NCI-H1436 treated with DMSO at 0.1 percent for 48 hours (cell line): ENCODE measurements at places on chromosomes 2 and 18.

- DNase-seq = no peak
These were observed 125.7 kb downstream of the SEPTIN10 start for GRCh38 chr2:109487871-109488655.

DNA sequence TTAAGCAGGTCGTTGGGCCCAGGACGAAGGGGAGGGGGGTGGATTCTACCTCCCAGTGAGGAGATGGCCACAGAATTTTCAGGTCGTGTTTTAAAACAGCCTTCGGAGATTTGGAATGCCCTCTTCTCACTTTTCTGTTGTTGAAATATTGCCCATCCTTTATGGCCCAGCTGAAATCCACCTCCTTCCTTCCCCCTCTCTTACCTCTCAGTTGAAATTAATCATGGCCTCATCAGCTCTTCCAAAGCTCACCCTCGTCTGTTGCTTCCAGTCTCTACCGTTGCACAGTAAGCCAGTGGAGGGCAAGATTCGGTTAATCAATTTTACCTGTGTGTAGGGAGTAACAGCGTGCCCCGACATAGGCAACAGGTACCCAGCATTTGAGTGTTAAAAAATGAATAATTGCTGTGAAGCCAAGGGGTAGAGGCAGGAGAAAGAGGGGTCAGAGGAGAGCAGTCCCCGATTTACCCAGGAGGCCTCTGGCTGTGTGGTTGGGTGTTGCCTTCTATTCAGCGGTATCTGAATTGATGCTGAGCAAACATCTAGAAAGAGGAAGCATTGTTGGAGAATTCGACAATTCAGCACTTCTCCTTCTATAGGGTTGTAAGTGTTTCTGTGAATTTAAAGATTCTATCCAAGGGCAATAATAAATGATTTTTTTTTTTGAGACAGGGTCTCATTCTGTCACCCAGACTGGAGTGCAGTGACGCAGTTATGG, 8.6 kb upstream of the PDIA6 start:
- DNase-seq = no peak

- DNase-seq = no peak
These were observed 103.2 kb downstream of the CTIF start for GRCh38 chr18:48641981-48642380.

DNA sequence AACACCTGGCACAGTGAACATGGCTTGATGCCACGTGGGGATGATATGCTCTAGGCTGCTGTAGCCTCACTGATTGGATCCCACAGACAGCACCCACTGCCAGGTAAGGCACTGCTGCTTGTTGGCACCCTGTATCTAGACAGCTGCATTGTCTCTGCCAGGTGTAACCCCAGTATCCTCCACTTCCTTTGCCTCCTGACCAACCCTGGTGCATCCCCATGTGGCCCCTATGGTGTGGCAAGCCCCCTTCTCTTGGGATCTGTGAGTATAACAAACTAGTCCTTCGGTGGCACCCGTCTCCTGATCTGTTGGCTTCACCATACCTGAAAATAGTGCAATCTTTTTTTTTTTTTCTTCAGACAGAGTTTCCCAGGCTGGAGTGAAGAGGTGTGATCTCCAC, 11.1 kb downstream of the TEX51 start:
- DNase-seq = no peak

DNA sequence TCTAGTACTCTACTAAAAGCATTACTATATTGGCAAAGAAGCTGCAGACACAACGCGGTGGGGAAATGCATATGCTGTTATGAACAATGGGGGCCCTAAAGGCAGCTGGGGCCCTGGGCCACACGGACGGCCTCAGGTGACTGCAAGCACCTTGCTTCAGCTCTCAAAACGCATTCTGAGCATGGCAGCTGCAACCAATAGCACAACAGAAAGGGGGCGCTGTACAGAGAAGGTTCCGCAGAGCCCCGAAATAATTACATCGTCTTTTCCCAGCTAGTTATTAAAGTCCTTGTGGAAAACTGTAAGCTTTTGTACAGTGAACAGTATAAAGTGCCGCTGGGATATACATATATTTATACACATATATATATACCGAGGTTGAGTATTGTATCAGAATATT, 45.3 kb upstream of the PXDN start:
- no peak for DNase-seq

DNA sequence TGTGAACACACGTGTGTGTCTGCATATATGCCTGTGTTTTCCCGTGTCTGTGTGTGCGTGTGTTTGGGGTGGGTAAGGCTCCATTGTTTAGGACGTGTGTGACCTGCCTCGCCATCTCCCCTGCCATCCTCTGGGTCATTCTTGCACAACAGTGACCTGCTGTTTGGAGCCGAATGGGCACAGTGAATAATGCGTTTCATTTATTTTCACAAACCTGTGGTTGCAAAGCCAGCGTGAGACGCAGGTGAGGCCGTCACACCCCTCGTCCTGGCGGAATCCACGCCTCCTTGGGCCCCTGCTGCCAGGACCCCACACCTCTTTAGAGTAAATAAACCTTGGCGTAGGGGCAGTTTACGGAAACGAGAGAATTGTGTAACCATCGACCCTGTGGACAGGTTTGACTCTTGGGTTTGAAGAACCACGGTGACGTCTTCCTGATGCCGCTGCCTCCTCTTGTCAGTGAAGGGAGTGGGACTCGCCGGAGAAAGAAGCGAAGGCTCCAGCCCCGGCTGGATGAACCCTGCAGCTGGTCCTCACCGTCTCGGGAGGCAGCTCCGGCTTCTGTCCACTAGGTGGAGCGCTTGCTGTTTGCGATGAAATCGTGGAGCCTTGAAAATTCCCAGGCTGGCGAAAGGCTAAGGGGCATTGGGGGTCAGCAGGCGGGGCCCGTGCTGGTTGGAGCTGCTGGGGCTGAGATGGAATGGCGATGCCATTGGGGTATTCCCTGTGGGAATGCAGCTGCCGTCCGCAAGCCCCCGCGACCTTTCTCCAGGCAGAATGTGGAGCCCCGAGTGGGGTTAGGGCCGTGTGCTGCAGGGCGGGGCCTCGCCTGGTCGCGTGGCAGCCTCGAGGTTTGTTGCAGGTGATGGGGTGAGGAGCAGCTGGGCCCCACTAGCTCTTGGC, 81.1 kb downstream of the RTP5 start:
- DNase-seq = no peak

DNA sequence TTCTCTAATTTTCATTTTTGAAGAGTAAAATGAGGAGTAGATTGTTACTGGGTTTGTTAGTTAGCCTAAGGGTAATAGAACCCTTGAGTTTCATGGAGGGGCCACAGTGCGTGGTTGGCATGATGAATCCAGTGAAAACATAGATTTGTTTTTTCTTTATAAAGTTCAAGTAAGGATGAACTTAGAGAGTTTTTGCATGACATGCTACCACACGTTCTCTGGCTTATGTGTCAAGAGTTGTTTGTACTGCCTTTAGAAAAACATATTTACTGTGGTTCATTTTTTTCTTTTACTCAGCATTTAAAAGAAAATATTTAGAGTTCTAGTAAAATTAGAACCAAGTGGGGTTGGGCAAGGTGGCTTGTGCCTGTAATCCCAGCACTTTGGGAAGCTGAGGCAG, 21.8 kb downstream of the RBM44 start:
- DNase-seq = no peak

- no peak for DNase-seq
These were observed 23.5 kb upstream of the GNAL start for GRCh38 chr18:11665587-11665986.

DNA sequence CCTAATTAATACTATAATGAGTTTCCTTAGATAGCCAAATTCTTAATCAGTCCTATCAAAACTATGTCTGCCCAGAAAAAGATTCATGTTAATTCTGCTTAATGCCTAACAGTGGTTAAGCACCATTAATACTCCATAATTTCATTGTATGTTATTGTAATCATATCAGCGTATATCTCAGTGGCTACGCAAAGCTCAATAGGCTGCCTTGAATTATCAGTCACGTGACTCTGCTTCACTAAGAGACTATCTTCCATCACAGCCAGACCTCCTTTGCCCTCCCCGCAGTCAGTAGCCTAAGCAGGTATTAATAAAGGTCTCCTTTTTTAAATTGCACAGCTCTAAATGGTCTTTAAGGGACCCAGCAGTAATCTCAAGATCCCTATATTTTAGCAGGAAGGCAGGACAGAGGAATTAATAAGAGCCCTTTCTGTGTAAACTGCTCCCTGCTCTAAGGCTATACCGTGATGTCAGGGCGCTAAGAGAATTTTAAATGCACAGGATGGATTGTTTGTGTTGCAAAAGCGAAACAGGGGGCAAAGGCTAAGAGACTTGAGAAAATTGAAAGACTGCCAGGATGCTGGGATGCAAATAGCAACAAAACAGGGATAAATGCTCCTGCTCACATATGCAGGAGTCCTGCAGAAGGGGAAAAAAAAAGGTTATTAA, 215.6 kb upstream of the POU3F3 start:
- DNase-seq = no peak

GRCh38 chr2:234607691-234608090, 110.8 kb upstream of the ARL4C start:
- no peak for DNase-seq

DNA sequence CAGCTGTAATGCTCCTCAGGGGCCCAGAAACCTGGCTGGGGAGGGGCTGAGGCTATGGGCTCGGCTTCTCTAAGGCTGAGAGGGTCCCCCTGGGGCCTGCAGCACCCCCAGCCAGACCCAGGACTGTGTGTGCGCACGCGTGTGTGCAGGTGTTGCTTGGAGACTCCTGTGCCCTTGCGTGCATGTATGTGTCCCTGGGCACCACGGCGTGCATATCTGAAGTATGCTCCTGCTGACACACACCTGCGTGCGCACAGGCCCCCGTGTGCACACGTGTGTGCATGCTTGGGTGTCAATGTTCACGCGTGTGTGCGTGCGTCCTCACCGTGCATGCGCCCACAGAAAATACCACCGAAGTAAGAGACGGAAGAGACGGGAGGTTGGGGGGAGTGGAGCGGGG, 14.9 kb upstream of the ECEL1 start:
- no peak for DNase-seq

DNA sequence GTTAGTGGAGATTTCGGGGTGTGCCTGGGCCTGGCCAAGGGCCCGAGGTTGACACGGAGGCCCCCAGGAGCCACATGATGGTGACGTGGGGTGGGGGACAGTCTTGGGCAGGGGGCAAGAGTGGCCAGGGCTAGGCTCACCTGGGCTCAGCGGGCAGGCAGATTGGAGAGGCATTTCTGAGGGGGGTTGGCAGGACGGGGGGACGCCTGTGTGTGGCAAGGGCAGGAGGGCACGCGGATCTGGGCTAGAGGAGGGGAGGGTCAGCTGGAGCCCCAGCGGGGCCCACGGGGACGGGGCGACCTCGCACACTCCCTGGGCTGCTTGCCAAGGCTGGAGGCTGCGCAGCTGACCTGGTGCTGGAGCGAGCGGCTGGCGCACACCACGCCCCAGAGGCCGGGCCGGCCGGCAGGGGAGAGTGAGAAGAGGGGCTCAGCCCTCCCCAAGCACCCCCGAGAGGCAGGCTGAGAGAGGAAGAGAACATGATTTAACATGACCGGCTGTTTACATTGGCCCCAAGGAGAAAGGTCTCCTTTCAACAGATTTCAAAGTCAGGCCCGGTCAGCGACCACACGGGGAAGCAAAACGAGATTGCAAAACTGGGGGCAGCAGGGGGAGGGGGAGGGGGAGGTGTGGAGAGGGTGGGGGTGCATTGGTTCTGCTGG, 38.0 kb upstream of the SNED1 start:
- no peak for DNase-seq

- peak; percentile 99 for DNase-seq
These were observed 552 bp upstream of the MXD1 start for GRCh38 chr2:69914164-69914949.

DNA sequence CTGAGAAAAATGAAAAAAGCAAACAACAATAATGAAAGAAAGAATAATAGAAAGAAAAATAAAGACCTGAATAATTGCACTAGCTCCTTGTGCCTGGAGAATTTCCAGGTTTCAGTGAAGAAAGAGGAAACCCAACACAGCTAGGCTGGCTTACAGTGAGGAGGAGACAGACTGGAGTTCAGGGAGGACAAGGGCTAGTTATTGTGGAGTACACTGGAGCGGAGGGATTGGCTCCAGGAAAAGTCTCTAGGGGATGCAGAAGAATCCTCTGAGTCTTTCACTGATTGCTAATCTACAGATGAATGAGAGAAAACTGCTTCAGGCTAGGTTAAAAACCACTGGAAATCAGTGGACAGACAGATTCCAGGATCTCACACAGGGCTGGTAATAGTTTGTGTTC, 163.6 kb upstream of the RBMS1 start:
- no peak for DNase-seq

DNA sequence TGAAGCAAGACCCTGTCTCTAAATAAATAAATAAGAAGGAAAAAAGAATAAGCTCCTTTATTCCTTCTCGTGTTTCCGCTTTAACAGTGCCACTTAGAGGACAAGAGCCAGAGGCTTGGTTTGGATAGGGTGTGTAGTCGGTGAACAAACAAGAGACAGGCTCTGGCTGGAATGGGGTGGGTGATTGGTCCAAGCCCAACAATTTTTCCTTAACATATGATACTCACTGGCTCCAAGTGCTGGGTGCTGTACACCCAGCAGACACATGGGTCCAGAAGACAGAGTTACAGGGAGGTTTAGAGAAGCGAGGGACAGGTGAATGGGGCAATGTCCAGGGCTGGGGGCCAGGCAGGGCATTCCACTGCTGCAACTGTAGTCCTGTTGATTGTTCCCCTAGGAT, 77.8 kb downstream of the NCAPH start:
- DNase-seq = no peak

- peak; percentile 74 for DNase-seq
These were observed 229.8 kb downstream of the CCDC178 start for GRCh38 chr18:33210575-33211189.

DNA sequence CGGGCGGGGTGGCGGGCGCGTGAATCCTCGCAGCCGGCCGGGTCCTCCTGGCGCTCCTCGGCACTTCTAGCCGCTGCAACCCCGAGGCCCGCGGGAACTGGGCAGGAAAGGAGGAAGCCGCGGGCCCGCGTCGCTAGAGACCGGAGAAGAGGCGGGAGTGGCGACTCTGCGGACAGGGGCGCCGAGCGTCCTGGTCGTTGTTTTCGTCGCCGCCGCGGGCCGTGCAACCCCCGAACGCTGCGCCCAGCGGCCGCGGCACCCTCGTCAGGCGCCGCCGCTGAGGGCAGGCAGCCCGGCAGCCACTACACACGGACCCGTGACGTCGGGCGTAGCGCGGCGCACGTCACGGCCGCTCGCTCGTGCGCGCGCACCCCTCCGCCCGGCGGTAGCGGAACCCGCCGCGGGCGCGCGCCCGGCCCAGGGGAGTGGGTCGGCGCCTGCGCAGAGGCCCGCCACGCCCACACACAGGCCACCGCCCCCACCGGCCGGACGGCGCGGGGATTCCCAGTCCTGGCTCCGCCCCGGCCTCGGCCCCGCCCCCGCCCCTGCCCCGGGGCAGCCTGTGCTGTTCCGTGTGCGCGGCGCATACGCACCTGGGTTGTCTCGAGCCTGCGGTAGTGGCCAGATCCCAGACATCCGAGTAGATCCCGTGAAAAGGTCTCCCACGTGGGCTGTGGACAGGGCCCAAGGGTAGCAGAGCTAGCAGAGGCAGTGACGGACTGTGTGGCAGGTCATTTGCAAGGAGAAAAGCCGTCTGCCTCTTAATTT, at the start of gene MAP3K2:
Gene MAP3K2, minus strand, starts transcription at position 321 of the 768 bp plus-strand sequence. CDS start 44,846 bp downstream, outside the sequence.
- DNase-seq = peak; percentile 37

DNA sequence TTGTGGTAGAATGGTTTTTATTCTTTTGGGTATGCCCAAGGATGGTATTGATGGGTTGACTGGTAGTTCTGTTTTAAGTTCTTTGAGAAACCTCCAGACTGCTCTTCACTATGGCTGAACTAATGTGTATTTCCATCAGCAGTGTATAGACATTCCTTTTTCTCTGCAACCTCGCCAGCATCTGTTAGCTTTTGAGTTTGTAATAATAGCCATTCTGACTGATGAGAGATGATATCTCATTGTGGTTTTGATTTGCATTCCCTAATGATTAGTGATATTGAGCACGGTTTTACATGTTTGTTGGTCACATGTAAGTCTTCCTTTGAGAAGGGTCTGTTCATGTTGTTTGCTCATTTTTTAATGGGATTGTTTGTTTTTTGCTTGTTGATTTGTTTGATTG, 1348.7 kb upstream of the NXPH2 start:
- DNase-seq = no peak
